K562 (cell line): ENCODE measurements at places on chromosomes 4 and X. TPM values are rescaled to one million over a fixed set of nuclear protein-coding genes. Genes with fewer than 3 reads are reported as not detected.

NPY2R gene
- not detected in 2 replicates for total RNA-seq

SPANXN3 gene
- total RNA-seq = not detected in 2 replicates

RNF175 gene
- not detected in 2 replicates for total RNA-seq

HSD17B13 gene
- total RNA-seq = 0.18 and 0.20 TPM in 2 replicates

MAGEA2 gene
- total RNA-seq = 23.5 and 27.5 TPM in 2 replicates
